ENCODE measurements at places on chromosomes 12 and 14.

DNA sequence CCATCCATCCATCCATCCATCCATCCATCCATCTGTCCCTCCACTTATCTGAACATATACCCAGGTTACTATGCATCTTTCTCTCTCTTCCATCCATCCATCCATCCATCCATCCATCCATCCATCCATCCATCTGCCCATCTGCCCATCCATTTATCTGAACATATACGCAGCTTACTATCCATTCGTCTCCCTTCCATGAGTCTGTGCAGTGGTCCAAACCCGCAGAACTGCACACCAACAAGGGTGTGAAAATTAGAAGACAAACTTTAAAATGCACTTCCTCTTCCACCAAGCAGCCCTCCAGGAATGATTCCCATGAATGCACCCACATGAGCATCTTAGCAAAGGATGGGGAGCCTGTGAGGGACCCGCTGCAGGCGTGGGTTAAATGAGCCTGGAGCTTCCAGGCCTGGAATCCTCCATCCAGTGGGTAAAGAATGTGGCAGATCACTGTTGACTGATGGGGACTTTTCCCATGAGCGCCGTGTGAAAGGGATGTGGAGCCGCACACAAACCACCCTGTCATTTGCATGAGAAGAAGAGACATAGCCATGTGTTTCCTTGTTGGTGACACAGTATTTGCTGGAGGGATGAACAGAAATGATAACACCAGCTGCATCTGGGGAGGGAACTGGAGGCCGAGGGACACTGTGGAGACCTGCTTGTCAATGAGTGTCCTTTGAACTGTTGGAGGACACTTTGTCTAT lies 376.6 kb downstream of the ADGRD1 start:
- no peak for DNase-seq

DNA sequence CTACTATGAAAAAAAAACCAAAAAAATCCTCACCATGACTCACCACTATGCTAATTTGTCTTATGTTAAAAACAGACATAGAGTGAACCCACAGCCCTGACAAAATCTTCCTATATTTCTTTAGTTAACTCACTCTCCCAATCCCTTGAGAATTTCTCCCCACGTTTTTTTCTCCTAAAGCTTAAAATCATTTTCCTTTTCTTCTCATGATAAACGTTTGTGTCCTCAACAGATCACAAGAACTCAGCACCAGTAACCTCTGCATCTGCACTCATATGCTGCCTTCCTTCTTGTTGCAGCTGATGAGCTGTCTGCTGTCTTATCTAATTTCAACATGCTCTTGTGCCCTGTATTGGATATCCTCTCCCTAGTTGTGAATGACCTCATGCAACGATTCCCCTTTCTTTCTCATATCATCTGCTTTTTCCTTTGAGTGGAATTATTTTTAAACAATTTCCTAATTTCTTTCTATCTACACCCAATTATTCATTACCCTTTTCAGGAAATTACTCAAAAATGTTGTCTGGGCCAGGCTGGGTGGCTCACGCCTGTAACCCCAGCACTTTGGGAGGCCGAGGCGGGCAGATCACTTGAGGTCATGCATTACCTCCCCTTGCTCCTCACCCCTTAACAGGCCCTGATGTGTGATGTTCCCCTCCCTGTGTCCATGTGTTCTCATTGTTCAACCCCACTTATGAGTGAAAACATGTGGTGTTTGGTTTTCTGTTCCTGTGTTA lies 427.5 kb upstream of the MGAT4C start:
- DNase-seq, result peak; percentile 69

DNA sequence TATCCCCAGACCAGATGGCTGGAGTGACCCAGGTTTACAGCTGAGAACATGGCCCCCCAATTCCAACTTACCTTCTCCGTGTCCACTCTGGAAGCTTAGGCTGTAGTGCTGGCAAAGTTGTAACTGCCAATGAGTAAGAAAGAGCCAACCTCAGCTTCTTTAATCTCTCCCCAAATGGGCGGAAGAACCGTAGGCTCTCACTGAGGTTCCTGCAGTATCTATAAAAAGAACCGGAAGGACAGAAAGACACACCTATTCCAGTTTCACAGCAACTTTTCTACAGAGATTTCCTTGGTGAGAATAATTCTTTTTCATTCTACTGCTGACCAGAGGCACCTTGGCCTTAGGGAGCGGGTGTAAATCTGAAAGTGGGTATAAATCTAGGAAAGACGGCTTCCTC lies at the start of gene GPRC5D:
Gene GPRC5D, minus strand, starts transcription at position 135 of the 400 bp plus-strand sequence. CDS start 1,786 bp downstream, outside the sequence.
- DNase-seq, result no peak

DNA sequence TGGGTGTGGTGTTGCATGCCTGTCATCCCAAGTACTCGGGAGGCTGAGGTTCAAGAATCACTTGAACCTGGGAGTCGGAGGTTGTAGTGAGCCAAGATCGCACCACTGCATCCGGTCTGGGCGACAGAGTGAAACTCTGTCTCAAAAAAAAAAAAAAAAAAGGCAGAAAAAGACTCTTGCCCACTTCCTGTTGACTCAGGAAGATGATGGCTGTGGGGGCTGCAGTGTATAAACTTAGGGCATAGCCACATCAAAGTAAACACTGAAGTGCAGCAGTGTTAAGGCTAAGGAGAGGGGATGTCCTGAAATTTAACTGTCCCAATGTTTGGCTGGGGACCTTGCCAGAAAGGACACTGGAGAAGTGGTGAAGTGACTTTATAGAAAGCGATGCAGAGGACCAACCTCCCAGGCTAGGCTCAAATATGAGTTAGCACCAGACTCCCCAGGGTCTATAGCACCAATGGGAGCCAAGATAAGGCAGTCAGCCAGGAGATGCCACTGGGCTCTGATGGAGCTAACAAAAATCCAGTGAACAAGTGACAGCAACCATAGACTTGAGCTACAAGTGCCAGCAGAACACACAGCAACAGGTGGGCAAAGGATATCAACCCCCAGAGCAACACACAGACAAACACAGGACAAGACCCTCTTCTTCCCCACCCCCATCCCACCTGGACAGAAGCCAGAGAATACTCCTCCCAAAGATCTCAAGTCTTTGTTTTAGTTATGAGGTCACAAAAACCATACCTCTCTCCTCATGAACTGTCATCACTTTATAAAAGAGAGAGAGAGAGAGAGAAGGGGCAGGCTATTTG lies 28.0 kb downstream of the NELL2 start:
- no peak for DNase-seq

GRCh38 chr14:72742118-72742837 lies 151.6 kb downstream of the DPF3 start:
- DNase-seq, result no peak

GRCh38 chr12:82952946-82953345 lies 266.2 kb downstream of the TMTC2 start:
- no peak for DNase-seq

DNA sequence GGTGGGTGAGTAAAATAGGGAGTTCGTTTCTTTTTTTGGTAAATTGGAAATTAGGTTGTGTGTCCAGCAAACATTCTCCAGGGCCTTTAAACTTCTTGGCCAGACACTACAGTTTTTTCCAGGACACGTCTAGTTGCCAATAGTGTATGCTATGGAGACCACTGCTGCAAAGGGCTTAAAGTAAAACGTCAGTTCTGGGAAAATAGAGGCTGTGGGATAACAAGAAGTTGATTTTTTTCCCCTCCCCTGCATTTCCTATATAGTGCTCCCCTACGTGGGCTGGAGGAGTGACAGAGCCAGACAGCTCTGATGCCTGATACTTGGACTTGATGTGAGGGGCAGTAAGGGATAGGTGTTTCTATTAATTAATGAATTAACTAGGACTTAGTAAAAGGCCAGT lies 2.4 kb downstream of the ACVR1B start:
- DNase-seq, result no peak

GRCh38 chr14:89267163-89267562 lies 149.9 kb downstream of the FOXN3 start:
- DNase-seq, result no peak

GRCh38 chr12:75177997-75178396 lies 31.6 kb downstream of the KCNC2 start:
- peak; percentile 95 for DNase-seq

DNA sequence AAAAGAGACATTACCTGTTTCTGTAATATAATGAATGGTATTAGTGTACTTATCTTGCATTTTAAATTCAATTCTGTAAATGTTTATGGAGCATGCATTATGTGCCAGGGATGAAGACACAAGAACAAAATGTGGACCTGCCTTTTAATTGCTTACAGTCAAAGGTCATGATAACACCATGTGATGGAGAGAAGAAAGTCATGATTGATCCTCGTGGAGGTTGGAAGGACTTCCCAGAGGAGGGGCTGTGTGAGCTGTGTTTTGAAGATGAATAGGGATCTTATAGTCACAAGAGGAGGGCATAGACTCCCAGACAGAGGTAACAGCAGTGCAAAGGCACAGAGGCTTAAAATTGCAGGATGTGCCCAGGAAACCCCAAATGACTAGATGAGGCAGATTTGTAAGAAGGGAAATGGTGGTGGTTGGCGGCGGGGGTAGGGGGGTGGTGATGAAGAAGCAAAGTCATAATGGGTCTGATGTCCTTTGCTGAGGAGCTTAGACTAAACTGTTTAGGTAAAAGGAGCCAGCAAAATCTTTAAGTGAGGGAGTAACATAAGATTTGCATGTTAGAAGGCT lies 151.5 kb downstream of the PRKCH start:
- peak; percentile 24 for DNase-seq

DNA sequence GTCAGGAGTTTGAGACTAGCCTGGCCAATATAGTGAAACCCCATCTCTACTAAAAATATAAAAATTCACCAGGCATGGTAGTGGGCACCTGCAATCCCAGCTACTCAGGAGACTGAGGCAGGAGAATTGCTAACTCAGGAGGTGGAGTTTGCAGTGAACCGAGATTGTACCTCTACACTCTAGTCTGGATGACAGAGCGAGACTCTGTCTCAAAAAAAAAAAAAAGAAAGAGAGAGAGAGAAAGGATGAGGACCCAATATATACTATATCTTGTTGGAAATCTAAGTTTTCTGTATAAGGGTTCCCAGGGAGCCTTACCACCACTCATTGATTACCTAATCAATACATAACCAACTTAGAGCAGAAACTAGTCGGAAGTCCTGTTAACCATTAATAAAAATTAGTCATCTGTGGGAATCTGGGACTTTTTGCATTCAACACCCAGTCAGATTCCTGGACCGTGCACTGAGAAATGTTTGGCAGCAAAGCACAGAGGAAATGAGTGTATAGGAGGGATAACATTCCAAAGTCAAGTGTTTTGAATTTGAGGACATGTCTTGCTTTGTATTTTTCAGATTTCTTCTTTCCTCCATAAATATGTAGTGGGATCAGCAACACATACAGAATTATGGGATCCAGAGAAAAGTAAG lies 44.8 kb upstream of the NR2C1 start:
- peak; percentile 89 for DNase-seq

- peak; percentile 31 for DNase-seq
These were observed 70.1 kb downstream of the PHETA1 start for GRCh38 chr12:111298582-111299436.

- no peak for DNase-seq
These were observed 1.8 kb upstream of the CKAP4 start for GRCh38 chr12:106249411-106250135.

DNA sequence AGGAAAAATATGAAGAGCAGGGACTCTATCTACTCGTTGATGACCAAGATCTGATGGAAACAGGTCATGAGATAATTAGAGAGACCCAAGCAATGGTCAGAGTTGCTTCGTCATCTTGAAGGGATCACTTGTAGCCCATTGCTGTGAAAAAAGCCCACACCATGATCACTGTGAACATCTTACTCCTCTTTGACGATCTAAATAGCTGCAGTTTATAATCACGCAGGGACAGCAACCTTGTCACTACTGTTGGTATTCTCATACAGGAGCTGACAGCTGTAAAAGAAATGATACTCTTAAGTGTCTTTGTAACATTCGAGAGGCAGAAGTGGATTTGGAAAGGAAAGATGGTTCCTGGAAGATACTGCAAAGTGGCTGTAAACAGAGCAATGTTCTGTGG lies 33.7 kb upstream of the RERGL start:
- no peak for DNase-seq

DNA sequence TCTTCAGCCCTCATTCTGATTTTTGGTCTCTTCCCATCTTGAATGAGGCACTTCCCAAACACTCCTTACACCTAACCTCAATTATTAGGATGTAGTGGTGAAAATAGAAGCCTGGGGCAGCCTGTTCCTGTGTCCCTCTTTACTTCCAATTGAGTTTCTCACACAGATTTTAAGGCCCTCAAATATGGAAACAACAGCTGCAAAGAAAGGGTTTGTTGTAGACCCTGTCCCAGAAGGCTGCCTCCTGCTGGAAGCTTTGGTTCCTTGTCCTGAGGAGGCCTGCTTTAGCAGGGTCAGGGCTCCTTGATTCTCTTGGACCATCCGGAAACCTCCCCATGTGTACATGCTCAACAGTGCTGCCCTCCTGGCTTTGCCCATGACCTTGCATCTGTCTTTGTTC lies 101.3 kb downstream of the TGFB3 start:
- no peak for DNase-seq

All from IMR-90 (cell line).